Thymus (tissue), 14 donors: ENCODE measurements at places on chromosomes 6 and 20.

- H3K4me3 ChIP-seq = no peak overlapping the region
- H3K27me3 ChIP-seq = no peaks in the 10 kb centered on the region
- H3K27ac ChIP-seq = no peak overlapping the region
- DNase-seq = no peak
- H3K36me3 ChIP-seq = no peaks in the 10 kb centered on the region
- H3K4me1 ChIP-seq = no peaks in the 10 kb centered on the region
These were observed 351.7 kb downstream of the RNGTT start for GRCh38 chr6:88611721-88612120.

GRCh38 chr20:45229264-45230056 lies 8.3 kb downstream of the SEMG2 start:
- DNase-seq = no peak
- no peaks in the 10 kb centered on the region for H3K36me3 ChIP-seq
- H3K4me3 ChIP-seq = no peak overlapping the region
- no peaks in the 10 kb centered on the region for H3K4me1 ChIP-seq
- H3K27me3 ChIP-seq = peaks cover 3% of the 10 kb centered on the region

GRCh38 chr20:63234693-63235398 lies 859 bp upstream of the BIRC7 start:
- no peaks in the 10 kb centered on the region for H3K4me1 ChIP-seq
- peaks cover 67% of the 10 kb centered on the region for H3K27me3 ChIP-seq
- no peak for DNase-seq
- H3K36me3 ChIP-seq = no peaks in the 10 kb centered on the region
- no peak overlapping the region for H3K4me3 ChIP-seq
- no peak overlapping the region for H3K27ac ChIP-seq

DNA sequence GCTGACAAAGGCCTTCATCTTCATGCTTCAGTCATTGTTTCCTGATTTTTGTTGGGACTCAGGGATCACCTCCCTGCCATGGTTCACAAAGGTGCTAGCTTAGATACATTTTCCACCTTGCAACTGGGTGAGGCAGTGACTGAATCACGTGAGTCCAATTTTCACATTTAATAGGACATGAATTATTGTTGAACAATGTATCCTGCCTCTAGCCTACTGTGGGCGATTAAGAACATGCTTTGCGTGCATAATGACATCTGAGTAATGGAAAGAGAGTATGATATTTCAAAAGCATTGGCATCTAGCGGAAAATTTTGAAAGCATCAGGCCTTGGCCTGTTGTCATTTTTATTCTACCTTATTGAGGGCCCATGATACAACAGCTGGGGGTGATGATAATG lies 199.2 kb upstream of the JAG1 start:
- no peak overlapping the region for H3K4me3 ChIP-seq
- H3K27ac ChIP-seq = no peak overlapping the region
- H3K27me3 ChIP-seq = no peaks in the 10 kb centered on the region
- no peaks in the 10 kb centered on the region for H3K4me1 ChIP-seq

DNA sequence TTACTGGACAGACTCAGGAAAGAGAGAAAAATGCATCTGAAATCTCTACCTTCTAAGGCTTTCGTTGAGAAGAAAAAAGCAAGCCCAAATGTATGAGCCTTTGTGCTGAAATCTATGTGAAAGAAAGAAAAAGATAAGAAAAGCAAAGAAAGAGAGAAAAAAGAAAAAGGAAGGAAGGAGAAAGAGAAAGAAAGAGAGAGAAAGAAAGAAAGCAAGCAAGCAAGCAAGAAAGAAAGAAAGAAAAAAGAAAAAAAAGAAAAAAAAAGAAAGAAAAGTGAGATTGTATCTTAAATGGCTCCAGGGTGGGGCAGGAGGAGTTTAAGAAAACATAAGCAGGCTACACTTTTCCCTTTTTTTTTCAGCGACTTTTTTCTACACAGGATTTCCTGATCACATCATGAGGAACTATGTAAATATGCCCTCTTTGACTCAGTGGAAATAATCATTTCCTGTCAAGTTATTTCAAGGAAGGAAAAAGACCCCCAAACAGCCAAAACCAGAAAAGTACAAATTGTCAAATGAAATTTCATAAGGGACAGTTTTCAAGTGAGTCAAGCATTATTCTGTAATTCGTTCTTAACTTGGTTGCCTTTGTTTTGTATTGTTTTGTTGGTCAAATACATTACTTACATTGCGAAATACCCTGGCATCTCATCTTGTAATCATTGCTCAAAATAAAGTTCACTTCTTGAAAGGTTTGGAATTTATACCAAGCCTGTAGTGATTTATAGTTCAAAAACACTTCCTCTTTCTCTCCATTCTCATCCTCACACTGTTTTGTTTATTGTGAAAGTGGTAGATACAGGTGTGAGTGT lies 79.5 kb upstream of the RNF217 start:
- H3K36me3 ChIP-seq = no peaks in the 10 kb centered on the region
- no peak overlapping the region for H3K4me3 ChIP-seq
- no peaks in the 10 kb centered on the region for H3K27me3 ChIP-seq
- H3K27ac ChIP-seq = no peak overlapping the region
- peaks cover 1% of the 10 kb centered on the region for H3K4me1 ChIP-seq

GRCh38 chr6:14549304-14549770 lies 431.8 kb downstream of the CD83 start:
- H3K4me3 ChIP-seq = no peak overlapping the region
- DNase-seq = peak; percentile 21
- peak overlapping the region; percentile 13 for H3K27ac ChIP-seq
- H3K27me3 ChIP-seq = no peaks in the 10 kb centered on the region
- H3K36me3 ChIP-seq = no peaks in the 10 kb centered on the region

GRCh38 chr6:147548921-147549475 lies 40.5 kb downstream of the SAMD5 start:
- DNase-seq = no peak
- no peak overlapping the region for H3K27ac ChIP-seq
- no peaks in the 10 kb centered on the region for H3K27me3 ChIP-seq

DNA sequence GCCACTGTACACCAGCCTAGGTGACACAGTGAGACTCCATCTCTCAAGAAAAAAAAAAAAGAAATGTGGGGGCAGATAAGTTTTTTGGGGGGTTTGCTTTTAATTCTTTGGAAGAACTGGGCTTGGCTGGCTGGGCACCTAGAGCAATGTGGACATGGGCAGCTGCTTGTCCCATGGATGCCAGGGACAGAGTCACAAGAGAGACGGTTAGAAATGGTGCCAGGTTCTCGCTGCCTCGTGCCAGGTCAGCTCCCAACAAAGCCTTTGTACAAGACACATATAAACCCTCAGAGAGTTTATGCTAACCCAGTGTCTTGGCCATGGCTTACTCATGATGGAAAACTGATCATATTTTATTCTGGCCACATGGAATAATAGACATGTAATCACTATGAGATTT lies 76.2 kb upstream of the ESR1 start:
- H3K4me1 ChIP-seq = peaks cover 1% of the 10 kb centered on the region
- H3K4me3 ChIP-seq = no peak overlapping the region
- H3K36me3 ChIP-seq = no peaks in the 10 kb centered on the region
- no peaks in the 10 kb centered on the region for H3K27me3 ChIP-seq
- no peak overlapping the region for H3K27ac ChIP-seq
- DNase-seq = no peak

DNA sequence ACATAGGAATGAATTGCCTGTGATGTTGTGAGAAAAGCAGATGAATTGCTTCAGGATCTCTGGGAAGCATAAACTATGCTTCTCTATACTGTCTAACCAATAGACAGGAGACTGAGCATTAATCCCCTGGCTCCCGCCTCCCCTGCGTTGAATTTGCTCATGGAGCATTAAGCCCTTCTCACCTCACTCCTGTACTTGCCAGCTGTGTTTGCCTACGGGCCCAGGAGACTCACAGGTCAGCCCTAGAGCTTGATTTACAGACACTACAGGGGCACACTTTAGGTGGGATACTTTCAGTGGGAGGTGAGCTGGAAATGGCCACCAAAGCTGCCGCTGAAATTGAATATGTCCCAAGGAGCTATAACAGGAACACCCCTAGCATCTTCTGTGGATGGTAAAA lies 418.7 kb downstream of the CBLN4 start:
- DNase-seq = no peak
- no peaks in the 10 kb centered on the region for H3K4me1 ChIP-seq

DNA sequence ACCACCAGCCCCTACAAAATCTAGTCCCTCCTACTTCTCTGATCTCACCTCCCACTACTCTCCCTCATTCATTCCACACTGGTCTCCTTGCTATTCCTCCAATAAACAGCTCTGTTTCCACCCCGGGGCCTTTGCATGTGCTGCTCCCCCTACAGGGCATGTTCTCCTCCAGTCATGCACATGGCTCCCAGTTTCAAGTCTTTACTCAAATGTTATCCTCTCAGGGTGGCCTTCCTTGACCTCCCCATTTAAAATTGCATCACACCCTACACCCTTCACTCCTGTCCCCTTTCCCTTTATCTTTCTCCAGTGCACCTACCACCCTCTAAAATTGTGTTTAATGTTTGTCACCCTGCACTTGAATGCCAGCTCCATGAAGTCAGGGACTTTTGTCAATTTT lies 174.5 kb downstream of the MRPL14 start:
- no peak overlapping the region for H3K27ac ChIP-seq
- no peaks in the 10 kb centered on the region for H3K4me1 ChIP-seq

DNA sequence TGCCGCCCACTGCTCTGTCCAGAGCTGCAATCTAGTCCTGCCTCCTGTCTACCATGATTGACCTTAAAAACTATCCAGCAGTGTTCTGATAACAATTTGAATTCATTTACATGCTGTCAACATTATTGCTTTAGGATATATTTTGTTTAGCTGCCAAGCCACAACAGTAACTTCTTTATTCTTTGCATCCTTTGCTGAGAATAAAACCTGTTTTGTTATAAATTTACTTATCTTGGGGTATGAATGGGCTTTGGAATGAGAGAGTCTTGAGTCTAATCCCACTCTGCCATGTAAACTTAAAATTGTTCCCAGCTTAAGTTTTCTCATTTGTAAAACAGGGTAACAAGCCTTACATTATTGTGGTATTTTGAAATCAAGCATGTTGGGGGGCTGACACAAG lies 116.4 kb downstream of the FLRT3 start:
- H3K4me3 ChIP-seq = no peak overlapping the region
- no peak overlapping the region for H3K27ac ChIP-seq
- no peaks in the 10 kb centered on the region for H3K36me3 ChIP-seq
- H3K27me3 ChIP-seq = peaks cover under 1% of the 10 kb centered on the region
- no peaks in the 10 kb centered on the region for H3K4me1 ChIP-seq

GRCh38 chr20:2801286-2801728 lies 880 bp upstream of the CPXM1 start:
- peaks cover 60% of the 10 kb centered on the region for H3K27me3 ChIP-seq
- DNase-seq = no peak
- peaks cover 10% of the 10 kb centered on the region for H3K4me1 ChIP-seq
- H3K36me3 ChIP-seq = peaks cover 8% of the 10 kb centered on the region

- no peaks in the 10 kb centered on the region for H3K36me3 ChIP-seq
- no peak overlapping the region for H3K27ac ChIP-seq
- H3K27me3 ChIP-seq = no peaks in the 10 kb centered on the region
- no peak for DNase-seq
- no peak overlapping the region for H3K4me3 ChIP-seq
These were observed 131.3 kb downstream of the C6orf118 start for GRCh38 chr6:165178056-165178455.

DNA sequence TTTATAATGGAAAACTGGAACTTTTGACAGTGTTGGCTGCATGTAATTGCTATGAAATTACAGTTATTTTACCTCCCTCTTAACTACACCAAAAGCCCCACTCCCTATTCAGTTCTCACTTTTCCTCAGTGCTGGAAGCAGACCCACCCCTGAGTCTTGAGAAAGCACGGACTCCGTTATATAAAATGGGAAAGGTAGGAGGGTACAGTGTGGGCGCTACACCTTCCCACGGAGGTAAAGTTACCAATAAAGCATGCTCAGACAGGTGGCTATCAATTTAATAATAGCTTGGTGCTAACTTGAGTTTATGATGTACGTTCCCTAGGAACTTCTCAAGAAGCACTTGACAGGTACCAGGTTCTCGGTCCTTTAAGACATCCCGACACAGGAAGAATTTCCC lies 59.0 kb downstream of the CLIC5 start:
- DNase-seq = no peak
- no peak overlapping the region for H3K27ac ChIP-seq
- H3K4me1 ChIP-seq = no peaks in the 10 kb centered on the region
- no peaks in the 10 kb centered on the region for H3K27me3 ChIP-seq

GRCh38 chr20:34127792-34128191 lies 15.7 kb upstream of the EIF2S2 start:
- no peak for DNase-seq
- H3K27ac ChIP-seq = no peak overlapping the region
- H3K27me3 ChIP-seq = no peaks in the 10 kb centered on the region
- H3K4me3 ChIP-seq = no peak overlapping the region
- no peaks in the 10 kb centered on the region for H3K36me3 ChIP-seq

DNA sequence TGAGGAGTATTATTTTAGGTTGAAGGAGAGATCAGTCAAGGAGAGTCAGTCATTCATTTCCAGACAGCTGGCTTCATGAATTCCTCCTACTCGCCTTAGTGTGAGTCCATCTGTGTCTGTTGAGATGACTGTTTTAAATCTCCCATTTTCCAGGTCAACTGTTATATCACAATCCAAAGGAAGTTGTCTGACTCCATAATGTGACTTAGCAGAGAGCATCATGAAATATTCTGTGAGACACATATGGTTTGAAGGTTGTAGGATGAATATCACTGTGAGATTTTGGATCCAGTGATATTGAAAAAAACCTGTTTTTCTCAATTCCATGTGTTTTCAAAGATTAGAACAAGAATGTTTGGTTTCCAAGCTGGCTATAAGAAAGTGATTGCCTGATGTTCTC lies 530.2 kb upstream of the MAN1A1 start:
- no peak for DNase-seq
- no peaks in the 10 kb centered on the region for H3K4me1 ChIP-seq
- no peaks in the 10 kb centered on the region for H3K36me3 ChIP-seq

GRCh38 chr6:7758456-7758855 lies 32.6 kb downstream of the BMP6 start:
- H3K36me3 ChIP-seq = no peaks in the 10 kb centered on the region
- no peak overlapping the region for H3K4me3 ChIP-seq
- DNase-seq = no peak
- H3K4me1 ChIP-seq = no peaks in the 10 kb centered on the region
- no peak overlapping the region for H3K27ac ChIP-seq
- H3K27me3 ChIP-seq = peaks cover 2% of the 10 kb centered on the region

DNA sequence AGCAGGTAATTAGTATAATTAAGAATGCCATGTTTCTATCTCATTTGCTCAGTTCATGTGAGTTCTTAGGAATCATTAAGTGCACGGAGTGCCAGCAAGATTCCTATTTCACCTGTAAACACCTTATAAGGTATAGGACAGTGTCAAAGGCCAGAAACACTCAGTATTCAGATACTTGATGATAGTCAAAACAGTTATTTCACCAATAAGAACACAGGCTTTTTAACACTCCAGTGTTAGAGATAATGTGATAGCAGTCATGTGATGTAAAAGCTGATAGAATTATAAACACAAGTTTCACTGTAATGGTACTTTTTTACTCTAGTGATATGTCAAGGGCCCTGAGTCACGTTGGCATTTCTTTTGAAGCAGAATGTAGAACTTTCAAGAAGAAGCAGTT lies at the start of gene GPRC6A:
Gene GPRC6A (minus strand): TSS at position 101 of the 400 bp plus-strand sequence. CDS start 70 bp downstream, at position 31.
- H3K4me3 ChIP-seq = no peak within 1 kb of the TSS
- H3K27ac ChIP-seq = no peak within 1 kb of the TSS
- H3K27me3 ChIP-seq = no peaks in the 10 kb centered on the region
- no peaks in the 10 kb centered on the region for H3K36me3 ChIP-seq
